Glutamatergic neuron (in vitro differentiated cells): ENCODE measurements at places on chromosomes 5 and 9. TPM values are rescaled to one million over a fixed set of nuclear protein-coding genes. Genes with fewer than 3 reads are reported as not detected.
A peak's percentile ranks its signal among the peaks of the same experiment; 100 is the strongest.

- H3K4me3 ChIP-seq = no peak overlapping the region
- no peaks in the 10 kb centered on the region for H3K36me3 ChIP-seq
- no peaks in the 10 kb centered on the region for H3K27me3 ChIP-seq
- DNase-seq = no peak
Observed at GRCh38 chr5:92887254-92887653, 693.8 kb downstream of the NR2F1-AS1 start.

DNA sequence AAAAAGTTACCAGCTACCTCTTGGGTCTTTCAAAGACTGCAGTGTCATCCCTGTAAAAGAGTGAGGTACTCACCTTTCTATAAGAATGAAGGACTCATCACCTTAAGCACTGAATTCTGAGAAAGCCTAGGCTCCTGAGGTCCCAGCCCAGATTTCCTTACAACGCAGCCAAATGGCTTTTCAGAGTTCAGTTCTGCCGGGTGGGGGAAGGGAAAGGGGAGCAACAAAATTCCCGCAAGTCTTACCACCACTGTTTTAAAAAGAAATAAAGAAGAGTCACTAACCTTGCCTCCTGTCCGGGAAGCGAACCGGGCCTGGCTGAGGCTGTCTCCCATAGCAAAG, 373 bp downstream of the ADAMTS12 start:
- no peaks in the 10 kb centered on the region for H3K36me3 ChIP-seq
- H3K4me3 ChIP-seq = peak overlapping the region; percentile 87
- no peak for DNase-seq

DNA sequence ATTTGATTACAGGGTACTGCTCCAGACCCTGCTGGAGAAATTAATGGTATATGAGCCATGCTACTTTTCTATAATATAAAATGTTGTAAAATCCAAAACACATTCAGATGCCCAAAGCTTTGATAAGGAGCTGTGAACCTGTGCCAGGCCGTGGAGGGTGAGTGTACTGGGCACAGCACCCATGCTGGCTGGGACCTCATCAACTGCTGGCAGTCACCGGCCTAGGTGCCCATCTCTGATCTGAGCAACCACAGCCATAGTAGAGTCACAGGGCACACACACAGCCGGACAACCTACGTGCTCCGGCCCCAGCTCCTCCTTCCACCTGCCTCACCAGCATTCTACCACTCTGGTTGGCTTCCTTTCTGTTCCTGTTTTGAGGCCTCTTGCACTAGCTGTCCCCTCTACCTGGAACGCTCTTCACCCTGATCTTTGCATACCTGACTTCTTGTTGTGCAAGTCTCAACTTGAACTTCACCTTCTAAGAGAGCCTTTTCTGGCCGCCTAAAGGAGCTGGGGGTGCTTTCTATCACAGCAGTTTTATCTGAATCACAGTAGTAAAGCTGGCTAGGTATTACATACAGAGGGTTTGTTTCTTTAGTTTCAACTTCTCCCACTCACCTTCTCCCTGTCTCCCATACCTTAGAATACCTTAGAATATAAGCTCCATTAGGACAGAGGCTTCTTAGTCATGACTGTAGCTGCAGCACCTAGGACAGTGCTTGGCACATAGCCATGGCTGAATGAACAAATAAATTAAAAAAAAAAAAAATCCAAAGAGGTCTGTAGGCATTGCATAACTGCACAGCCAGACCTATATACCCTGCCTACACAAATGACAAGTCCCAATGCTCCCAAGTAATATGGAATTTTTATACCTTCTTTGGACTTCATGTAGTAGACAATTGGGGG, 51.7 kb downstream of the MED27 start:
- no peaks in the 10 kb centered on the region for H3K36me3 ChIP-seq
- H3K4me3 ChIP-seq = no peak overlapping the region
- no peak for DNase-seq

- H3K4me1 ChIP-seq = no peaks in the 10 kb centered on the region
- H3K27ac ChIP-seq = no peak overlapping the region
- DNase-seq = no peak
- H3K4me3 ChIP-seq = no peak overlapping the region
Observed at GRCh38 chr9:91261417-91261816, 100.3 kb downstream of the AUH start.

- H3K4me1 ChIP-seq = no peaks in the 10 kb centered on the region
- H3K4me3 ChIP-seq = no peak overlapping the region
- H3K27ac ChIP-seq = no peak overlapping the region
Observed at GRCh38 chr9:76560481-76560922, 101.5 kb downstream of the GCNT1 start.

- peak overlapping the region; percentile 19 for H3K27ac ChIP-seq
- DNase-seq = no peak
- H3K4me3 ChIP-seq = no peak overlapping the region
Observed at GRCh38 chr5:61362796-61363368, 30.8 kb downstream of the ZSWIM6 start.

DNA sequence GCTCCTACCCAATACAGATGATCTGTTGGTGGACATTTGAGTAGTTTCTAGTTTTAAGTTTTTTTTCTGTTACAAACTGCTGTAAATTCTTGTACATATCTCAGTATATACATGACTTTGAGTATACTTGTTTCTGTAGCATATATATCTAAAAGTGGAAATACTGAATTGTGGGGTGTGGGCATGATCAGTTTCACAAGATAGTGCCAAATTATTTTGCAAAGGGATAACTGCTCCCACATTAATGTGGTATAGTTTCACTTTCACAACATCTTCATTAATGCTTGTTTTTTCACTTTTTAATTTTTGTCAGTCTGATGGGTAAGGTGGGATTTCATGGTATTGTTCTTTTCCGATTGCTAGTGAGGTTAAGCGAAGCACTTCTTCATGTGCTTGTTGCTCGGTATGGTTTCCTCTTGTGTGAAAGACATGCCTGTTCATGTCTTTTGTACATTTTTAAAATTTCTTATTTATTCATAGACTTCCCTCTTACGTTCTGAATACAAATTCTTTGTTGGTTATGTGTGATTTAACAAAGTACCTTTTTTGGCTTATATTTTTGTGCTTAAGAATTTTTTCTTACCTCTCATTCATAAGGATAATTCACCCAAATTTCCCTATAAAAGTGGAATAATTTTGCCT, 103.5 kb downstream of the CDC42SE2 start:
- no peak overlapping the region for H3K4me3 ChIP-seq
- no peaks in the 10 kb centered on the region for H3K36me3 ChIP-seq
- H3K27me3 ChIP-seq = peaks cover 2% of the 10 kb centered on the region
- DNase-seq = no peak
- no peaks in the 10 kb centered on the region for H3K4me1 ChIP-seq
- H3K27ac ChIP-seq = no peak overlapping the region

DNA sequence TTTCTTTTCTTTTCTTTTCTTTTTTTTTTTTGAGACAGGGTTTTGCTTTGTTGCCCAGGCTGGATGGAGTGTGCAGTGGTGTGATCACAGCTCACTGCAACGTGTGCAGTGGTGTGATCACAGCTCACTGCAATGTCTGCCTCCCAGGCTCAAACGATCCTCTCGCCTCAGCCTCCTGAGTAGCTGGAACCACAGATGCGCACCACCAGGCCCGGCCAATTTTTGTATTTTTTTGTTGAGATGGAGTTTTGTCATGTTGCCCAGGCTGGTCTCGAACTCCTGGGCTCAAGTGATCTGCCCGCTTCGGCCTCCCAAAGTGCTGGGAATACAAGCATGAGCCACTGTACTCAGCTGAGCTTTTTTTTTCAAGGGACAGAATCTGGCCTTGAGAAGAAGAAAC, 36.8 kb upstream of the TJP2 start:
- H3K27ac ChIP-seq = no peak overlapping the region
- H3K36me3 ChIP-seq = no peaks in the 10 kb centered on the region
- no peaks in the 10 kb centered on the region for H3K4me1 ChIP-seq
- peaks cover 2% of the 10 kb centered on the region for H3K27me3 ChIP-seq
- H3K4me3 ChIP-seq = no peak overlapping the region

DNA sequence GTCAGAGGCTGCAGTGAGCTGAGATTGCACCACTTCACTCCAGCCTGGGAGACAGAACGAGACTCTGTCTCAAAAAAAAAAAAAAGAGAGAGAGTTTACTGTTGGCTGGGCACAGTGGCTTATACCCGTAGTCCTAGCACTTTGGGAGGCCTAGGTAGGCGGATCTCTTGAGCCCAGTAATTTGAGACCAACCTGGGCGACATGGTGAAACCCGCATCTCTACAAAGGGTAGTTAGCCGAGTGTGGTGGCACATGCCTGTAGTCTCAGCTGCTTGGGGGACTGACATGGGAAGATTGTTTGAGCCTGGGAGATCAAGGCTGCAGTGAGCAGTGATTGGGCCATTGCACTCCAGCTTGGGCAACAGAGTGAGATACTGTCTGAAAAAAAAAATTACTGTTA, 12.6 kb downstream of the HABP4 start:
- H3K27ac ChIP-seq = no peak overlapping the region
- H3K36me3 ChIP-seq = peaks cover 4% of the 10 kb centered on the region
- no peak for DNase-seq
- no peak overlapping the region for H3K4me3 ChIP-seq
- no peaks in the 10 kb centered on the region for H3K4me1 ChIP-seq

DNA sequence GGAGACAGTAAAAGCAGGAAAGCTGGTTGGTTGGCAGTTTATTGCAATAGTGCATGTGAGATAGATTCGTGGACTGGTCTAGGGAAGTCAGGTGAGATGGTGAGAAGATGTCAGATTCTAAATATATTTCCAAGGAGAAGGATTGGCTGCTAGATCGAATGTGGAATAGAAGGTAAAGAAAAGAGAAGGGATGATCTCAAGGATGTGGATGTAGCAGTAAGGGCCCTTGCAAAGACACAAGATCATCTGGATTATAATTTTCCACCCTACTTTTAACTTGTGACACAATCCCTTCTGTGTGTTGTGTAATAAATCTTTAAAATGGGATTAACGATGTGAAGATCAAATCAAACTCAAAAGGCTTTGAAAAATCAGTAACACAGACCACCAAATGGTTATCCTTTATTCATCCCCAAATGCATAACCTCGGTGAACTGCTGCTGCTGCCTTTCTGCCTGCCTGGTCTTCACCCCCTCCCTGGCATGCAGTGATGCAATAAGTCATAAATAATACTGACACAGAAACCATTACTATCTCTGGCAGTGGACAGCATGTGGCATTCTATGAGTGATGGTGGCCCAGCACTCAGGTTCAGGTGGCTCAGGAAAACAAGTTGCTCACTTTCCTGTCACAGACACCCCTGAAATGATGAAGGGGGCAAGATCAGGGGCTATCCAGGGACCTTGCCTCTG, 178.4 kb downstream of the FAM114A2 start:
- H3K4me3 ChIP-seq = no peak overlapping the region
- no peak for DNase-seq
- no peaks in the 10 kb centered on the region for H3K36me3 ChIP-seq
- no peak overlapping the region for H3K27ac ChIP-seq
- no peaks in the 10 kb centered on the region for H3K27me3 ChIP-seq

DNA sequence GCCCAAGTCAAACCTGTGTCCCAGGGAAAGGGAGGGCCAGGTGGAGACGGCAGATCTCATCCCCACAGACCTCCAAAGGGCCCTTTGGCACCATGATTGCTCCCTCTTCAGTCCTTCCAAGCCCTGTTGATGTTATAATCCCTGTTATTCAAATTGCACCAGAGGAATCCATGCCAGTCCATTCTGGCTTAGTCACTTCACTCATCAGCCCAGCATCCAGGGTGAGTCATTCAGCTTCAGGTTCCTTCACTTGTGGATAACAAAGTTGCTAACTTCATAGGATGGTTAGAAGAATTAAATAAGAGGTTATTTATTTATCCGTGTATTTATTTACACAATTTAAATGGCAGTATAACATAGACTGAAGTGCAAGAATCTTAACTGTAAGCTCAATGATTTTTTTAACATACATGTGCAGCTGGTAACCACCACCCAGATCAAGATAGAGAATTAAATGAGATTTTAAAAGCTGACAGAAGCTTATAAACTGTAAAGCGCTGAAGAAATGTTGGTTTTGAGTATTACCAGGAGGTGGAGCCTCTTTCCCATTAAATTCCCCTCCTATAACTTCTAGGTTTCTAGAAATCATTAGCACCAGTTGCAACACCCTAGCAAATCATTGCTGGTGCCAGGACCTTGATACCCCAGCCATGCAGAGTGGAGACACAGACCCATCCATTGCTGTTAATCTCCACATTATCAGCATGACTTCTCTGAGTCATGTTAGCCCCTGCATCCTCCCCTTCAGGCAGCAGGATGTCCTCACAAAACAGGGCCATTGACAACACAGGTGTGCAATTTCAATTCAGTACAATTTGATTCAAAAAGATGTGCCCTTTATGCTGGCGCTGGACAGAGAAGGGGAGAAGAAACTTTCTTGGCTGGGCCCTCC, 77.4 kb downstream of the SEC61B start:
- H3K36me3 ChIP-seq = no peaks in the 10 kb centered on the region
- no peak for DNase-seq
- peaks cover 42% of the 10 kb centered on the region for H3K4me1 ChIP-seq
- H3K27me3 ChIP-seq = peaks cover 14% of the 10 kb centered on the region

GRCh38 chr9:125099816-125100215, 43.5 kb downstream of the SCAI start:
- DNase-seq = no peak
- H3K4me1 ChIP-seq = peaks cover 5% of the 10 kb centered on the region
- no peaks in the 10 kb centered on the region for H3K27me3 ChIP-seq
- H3K4me3 ChIP-seq = no peak overlapping the region
- no peak overlapping the region for H3K27ac ChIP-seq

- H3K27ac ChIP-seq = no peak overlapping the region
- DNase-seq = no peak
- H3K4me3 ChIP-seq = no peak overlapping the region
- no peaks in the 10 kb centered on the region for H3K36me3 ChIP-seq
- H3K27me3 ChIP-seq = no peaks in the 10 kb centered on the region
Observed at GRCh38 chr5:28574606-28575005, 1536.2 kb upstream of the CDH9 start.

DNA sequence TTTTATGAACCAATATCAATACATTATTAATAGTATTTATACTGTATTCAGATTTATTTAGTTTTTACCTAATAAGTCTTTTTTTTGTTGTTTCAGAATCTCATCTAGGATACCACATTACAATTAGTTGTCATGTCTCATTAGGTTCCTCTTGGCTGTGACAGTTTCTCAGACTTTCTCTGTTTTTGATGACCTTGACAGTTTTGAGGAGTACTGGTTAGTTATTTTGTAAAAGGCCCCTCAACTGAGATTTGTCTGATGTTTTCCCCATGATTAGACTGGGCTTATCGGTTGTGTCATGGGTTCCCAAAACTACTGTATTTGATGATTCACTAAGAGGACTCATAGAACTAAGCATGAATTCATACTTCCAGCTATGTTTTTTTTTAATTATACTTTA, 56.3 kb downstream of the RNF180 start:
- peaks cover 9% of the 10 kb centered on the region for H3K36me3 ChIP-seq
- DNase-seq = no peak
- H3K27ac ChIP-seq = no peak overlapping the region
- no peaks in the 10 kb centered on the region for H3K4me1 ChIP-seq
- H3K4me3 ChIP-seq = no peak overlapping the region

The TEX48 gene
- total RNA-seq = not detected

The DNAJA1 gene
- 249 TPM for total RNA-seq

The C9orf153 gene
- 0.27 TPM for total RNA-seq

The RGS3 gene
- total RNA-seq = 18.9 TPM

The PTCH1 gene
- total RNA-seq = 104 TPM

The NUP188 gene
- 63.6 TPM for total RNA-seq

The IRX4 gene
- 0.20 TPM for total RNA-seq
